ENCODE measurements at places on chromosomes 16 and 17.

GRCh38 chr16:75062135-75062975, 54.2 kb downstream of the LDHD start:
- DNase-seq = no peak

DNA sequence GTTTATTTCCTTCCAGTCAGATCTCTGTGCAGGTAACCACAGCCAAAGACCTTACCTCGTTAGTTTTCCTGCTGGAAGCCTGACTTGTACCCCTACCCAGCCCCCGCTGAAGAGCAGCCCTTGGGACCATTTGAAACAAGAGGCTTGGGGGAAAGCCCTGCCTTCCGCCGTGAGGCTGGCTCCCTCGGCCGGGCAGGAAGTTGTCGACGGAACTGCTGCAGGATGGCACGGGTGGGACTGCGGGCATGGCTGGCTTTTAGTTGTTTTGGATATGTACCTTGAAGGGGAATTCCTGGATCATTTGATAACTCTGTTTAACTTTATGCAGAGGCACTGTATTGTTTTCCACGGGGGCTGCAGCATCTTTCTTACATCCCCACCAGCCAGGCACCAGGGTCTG, 49.0 kb upstream of the ENDOV start:
- no peak for DNase-seq

DNA sequence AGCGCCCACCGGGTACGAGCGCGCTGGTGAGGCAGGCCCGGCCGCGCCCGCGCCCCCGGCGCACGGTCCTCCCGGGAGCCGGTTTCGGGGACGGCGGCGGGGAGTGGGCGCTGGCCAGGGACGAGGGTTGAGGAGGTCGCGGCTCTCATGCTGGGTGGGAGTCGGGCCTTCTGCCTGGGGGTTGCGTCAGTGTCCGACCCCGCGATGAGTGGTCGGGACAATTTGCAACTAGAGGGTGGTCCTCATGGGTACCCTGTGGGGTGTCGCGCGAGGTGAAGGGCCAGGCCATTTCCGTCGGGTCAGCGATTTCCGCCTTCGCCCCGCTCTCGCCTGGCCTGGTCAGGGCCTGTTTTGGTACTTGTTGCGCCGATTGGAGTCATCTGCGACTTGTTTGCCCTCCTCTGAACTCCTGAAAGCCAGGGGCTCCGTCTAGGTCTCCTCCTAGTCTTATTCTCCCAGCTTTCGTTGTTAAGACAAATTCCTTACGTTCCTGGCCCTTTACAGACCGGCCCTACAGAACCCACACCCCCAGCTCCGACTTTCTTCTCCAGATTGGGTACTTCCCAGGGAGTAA, 14.9 kb downstream of the NAA60 start:
- no peak for DNase-seq

GRCh38 chr17:51230306-51230705, 29.5 kb downstream of the MBTD1 start:
- DNase-seq = no peak

GRCh38 chr17:60888812-60889709, 211.4 kb downstream of the BCAS3 start:
- DNase-seq = no peak

DNA sequence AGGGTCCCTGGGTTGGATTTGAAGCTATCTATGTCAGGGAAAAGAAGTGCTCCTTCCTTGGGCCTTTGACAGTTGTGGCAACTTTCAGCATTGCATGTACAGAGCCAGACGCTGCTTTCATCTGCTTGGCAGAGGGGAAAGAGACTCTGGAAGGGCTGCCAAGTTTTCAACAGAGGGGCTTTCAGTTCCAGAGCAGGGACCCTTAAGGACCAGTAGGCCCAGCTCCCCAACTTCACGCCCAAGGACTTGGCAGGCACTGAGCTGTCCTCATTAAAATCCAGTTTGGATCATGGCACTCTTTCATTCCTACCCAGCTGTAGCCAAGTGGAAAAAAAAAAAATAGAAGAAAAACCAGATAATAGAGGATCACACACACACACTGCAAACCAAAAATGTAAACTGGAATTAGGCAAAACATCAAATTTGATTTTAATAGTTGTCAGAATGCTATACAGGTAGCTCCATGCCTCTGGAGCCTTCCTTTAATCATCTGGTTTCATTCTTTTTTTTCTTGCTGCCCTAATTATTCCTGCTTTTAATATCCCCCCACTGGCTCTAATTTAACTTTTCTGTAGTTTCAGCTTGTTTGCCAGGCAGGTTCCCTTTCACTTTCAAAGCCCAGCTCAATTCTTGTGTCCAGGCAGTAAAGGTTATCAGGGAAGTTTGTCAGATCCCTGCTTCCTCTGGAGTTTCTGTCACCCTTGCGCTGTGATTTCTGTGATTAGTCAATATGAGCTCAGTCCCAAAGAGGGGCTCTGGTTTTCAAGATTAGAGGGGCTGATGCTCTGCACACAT, 702.6 kb upstream of the CDH8 start:
- DNase-seq = no peak

Measured in stimulated activated CD8-positive, alpha-beta memory T cell treated with anti-CD3 and anti-CD28 coated beads, Interleukin-4, amount 100 ng/mL, for 1 hour (primary cell).